Stimulated activated naive CD8-positive, alpha-beta T cell treated with anti-CD3 and anti-CD28 coated beads, Interleukin-15, amount 100 ng/mL, for 72 hours (primary cell): ENCODE measurements at places on chromosomes 16 and 17.
A peak's percentile ranks its signal among the peaks of the same experiment; 100 is the strongest.

DNA sequence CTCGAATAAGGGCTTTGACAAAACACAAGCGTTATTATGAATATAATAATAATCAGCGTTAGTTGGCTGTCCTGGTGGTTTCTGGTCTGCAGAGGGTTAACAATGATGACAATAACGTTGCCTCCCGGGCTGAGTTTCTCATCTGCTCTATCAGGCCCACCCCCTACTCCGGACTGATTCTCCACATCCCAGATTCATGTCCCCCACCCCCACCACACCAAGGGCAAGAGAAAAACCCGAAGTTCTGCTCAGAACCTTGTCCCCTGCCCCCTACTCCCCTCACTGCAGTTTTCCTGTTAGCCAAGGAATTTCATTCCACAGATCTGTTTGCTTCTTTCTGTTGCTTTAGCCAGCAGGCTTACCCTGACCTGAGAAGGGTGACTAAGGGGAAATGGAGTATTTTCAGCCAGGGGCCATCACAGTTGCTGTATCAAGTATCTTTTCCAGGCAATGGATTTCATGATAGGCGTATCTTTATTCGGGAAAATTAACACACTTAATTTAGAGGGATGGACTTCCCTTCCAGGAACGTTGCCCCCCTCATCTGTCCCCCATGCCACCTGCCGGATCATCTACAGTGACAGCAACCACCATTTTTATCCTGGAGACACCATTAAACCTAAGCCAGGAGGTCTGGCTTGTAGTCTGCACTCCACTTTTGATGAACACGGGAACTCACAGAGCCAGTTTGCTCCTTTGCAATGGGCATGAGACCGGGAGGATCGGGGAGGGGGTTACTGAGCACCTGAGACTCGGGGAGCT is 23.7 kb downstream of the ALOX15 start:
- no peak for DNase-seq

DNA sequence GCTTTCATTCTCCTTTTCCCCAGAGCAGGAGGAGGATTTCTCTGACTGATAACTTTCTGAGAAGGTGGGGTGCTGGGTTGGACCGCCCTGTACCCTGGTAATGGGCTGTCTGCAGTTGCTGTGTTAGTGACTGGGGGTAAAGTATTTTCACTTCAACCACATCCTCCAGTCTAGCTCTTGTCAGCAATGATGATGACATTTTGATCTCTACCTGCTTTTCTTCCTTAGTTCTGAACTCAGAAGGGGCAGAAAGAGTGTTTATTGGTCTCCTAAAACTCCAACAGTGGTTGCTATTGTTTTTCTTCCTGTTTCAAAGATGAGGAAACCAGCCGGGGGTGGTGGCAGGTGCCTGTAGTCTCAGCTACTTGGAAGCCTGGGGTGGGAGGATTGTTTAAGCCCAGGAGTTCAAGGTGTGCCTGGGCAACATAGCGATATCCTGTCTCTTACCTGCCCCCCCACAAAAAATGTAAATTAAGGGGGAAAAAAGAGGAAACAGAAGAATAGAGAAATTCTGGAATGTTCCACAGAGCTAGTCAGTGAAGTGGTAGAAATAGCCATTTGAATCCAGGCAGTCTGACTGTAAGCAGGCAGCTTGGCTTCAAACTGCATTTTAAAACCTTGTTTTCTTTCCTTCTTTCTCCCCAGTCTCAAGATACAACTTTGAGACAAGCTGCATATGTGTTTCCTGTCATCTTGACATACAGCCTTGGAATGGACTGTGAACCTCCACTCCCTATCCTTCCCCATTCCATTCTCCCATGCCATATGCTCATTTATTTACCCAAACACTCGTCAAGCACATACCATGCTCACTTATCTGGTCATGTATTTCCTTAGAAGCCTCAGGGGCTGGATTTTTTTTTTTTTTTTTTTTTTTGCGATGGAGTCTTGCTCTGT is 3.3 kb upstream of the N4BP1 start:
- peak; percentile 48 for DNase-seq

DNA sequence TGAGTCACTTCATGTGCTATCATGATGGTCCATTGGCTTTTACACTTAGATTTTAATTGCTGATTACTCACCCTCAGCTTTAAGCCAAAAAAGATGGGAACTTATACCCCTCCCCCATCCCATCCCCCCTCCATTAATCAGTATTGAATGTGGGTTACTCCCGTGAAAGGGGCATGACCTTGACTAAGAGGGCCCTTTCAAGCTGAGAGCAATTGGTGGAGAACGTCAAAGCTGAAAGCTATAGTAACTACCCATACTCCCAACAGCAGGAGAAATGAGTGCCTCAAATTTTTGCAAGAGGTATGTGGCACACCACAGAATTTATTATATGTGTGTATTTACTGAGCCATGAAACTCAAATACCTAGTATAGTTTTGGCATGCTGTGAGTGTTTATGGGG is 99.7 kb upstream of the CDH8 start:
- no peak for DNase-seq

GRCh38 chr17:17201907-17202306 is 4.2 kb downstream of the PLD6 start:
- DNase-seq = no peak

DNA sequence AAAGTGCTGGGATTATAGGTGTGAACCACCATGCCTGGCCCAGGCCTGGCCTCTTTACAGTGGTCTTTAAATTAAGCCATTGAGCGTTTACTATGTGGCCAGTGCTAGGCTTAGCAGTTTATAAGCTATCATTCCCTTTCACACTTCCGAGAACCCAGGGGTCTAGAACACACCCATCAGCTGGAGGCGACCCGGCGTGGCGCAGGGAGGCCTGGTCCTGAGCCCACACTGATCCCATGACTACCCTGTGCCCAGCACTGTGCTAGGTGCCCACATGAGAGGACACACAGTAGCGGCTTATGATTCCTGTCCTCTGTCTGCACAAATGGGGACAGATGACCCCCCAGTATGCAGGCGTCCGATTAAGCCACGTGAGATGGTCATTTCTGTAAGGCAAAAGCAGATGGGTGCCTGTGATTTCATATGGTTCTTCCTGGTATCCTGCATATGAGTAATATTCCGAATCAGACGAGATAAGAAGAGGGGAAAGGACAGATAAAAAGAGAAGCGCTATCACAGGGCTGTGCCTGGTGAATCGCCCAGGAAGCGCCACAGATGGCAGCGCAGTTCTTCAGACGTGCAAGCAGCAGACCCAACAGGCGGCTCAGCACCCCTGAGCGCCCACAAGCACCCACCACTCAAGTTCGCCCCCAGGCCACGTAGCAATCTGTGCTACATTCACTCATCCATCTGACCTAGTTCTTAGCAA is 5.3 kb downstream of the OSGIN1 start:
- DNase-seq = no peak

- no peak for DNase-seq
These were observed 2.3 kb upstream of the NCBP3 start for GRCh38 chr17:3848229-3848835.

DNA sequence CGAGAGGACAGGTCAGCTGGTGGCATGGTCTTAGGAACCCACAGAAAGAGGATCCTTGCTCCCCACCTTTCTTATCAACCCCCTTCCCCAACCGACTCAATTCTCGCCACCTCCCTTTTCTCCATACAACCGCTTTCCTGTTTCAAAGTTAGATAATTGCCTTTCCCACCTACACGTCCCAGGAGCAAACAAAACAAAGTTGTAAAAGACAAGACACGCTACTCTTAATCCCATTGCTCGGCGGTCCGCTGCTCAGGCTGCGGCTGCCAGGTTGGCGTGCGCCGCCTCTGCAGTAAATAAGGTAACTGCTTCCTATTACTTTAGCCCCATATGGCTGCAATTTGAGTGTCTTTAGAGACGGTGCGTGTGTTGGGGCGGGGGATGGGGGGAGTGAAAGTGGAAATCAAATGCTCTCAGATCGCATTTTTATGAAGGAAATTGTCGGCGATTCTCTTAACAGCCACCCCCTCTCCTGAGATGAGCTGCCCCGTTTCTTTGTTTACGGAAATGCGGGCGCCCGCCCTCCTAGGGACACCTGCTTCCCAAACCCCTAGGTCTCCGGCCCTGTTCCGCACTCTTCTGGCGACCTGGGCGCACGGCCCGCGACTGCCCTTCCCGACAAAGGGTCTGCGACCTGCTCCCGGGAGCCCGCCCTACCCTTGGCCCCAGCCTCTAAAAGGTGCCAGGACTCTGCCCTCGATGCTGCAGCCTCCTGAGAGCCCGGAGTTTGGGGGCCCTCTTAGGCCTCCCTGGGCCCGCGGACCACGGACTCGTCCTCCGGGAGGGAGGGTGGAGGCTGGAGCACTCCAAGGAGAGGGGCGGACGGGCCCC is 3.7 kb upstream of the CBX8 start:
- DNase-seq = peak; percentile 80
